ENCODE measurements at places on chromosomes 1 and 21. TPM values are rescaled to one million over a fixed set of nuclear protein-coding genes. Genes with fewer than 3 reads are reported as not detected.

DNA sequence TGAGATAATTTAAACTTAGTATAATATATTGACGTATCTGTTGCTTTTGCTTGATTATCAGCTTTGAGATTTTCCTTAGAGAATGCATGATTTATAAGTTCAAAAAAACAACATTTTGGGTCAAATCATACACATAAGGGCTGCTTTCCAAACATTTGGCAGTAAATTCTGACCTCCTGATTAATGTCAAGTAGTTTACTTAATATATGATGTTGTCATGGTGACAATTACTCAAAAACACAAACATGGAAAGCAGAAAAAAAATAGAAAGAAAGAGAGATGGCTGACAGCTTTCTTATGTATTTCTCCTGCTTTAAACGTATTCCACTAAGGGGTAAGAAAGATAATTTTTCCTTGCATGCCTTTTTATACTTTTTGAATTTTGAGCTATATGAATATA is 258.2 kb upstream of the C1orf105 start:
- H3K4me3 ChIP-seq = no peak overlapping the region
- no peak for DNase-seq
- H3K27me3 ChIP-seq = no peaks in the 10 kb centered on the region
- H3K4me1 ChIP-seq = peaks cover 12% of the 10 kb centered on the region
- no peak overlapping the region for H3K27ac ChIP-seq
- no peaks in the 10 kb centered on the region for H3K36me3 ChIP-seq

- no peak for DNase-seq
- H3K27me3 ChIP-seq = peaks cover 16% of the 10 kb centered on the region
- H3K27ac ChIP-seq = no peak overlapping the region
- no peak overlapping the region for H3K4me3 ChIP-seq
- H3K36me3 ChIP-seq = no peaks in the 10 kb centered on the region
- H3K4me1 ChIP-seq = no peaks in the 10 kb centered on the region
Observed at GRCh38 chr1:114043548-114043947, 64.3 kb downstream of the OLFML3 start.

DNA sequence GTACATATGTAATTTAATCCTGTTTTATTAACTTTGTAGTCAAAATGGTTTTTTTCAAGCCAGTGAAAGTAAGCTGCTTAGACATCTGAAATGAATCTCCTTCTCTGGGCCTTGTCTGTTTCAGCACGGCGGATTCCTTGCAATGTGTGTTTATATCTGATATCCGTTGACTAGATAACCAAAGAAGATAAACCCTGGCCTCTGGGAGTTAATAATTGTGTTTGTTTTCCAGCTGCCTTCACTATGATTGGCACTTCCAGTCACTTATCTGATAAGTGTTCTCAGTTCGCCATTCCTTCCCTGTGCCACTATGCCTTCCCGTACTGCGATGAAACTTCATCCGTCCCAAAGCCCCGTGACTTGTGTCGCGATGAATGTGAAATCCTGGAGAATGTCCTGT is 63.5 kb upstream of the UBE2U start:
- no peak overlapping the region for H3K4me3 ChIP-seq
- no peaks in the 10 kb centered on the region for H3K27me3 ChIP-seq
- DNase-seq = no peak
- H3K4me1 ChIP-seq = peaks cover 18% of the 10 kb centered on the region
- H3K27ac ChIP-seq = no peak overlapping the region
- H3K36me3 ChIP-seq = peaks cover 4% of the 10 kb centered on the region

- H3K36me3 ChIP-seq = no peaks in the 10 kb centered on the region
- no peaks in the 10 kb centered on the region for H3K4me1 ChIP-seq
- H3K4me3 ChIP-seq = no peak overlapping the region
Observed at GRCh38 chr1:151277249-151277648, 4.8 kb upstream of the ZNF687 start.

DNA sequence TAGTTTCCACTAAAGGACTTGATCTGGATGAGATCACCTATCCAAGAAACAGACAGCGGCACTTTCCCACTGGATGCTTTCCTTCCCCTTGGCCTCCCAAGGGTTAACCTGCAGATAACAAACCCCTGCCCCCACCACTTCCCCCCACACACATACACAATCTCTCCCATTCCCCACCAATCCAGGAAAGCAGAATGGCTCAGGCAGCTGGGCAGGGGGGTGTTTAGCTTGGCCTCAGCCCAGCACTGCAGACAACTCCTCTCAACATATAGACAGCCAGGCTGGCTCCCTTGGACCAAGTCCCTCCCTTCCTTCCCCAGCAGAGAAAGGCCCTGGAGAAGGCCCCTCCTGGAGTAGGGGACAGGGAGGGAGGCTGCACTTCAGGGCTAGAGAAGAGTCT is 24.6 kb downstream of the PLEKHA6 start:
- peaks cover 8% of the 10 kb centered on the region for H3K4me1 ChIP-seq
- H3K27ac ChIP-seq = no peak overlapping the region
- DNase-seq = no peak
- H3K4me3 ChIP-seq = no peak overlapping the region

DNA sequence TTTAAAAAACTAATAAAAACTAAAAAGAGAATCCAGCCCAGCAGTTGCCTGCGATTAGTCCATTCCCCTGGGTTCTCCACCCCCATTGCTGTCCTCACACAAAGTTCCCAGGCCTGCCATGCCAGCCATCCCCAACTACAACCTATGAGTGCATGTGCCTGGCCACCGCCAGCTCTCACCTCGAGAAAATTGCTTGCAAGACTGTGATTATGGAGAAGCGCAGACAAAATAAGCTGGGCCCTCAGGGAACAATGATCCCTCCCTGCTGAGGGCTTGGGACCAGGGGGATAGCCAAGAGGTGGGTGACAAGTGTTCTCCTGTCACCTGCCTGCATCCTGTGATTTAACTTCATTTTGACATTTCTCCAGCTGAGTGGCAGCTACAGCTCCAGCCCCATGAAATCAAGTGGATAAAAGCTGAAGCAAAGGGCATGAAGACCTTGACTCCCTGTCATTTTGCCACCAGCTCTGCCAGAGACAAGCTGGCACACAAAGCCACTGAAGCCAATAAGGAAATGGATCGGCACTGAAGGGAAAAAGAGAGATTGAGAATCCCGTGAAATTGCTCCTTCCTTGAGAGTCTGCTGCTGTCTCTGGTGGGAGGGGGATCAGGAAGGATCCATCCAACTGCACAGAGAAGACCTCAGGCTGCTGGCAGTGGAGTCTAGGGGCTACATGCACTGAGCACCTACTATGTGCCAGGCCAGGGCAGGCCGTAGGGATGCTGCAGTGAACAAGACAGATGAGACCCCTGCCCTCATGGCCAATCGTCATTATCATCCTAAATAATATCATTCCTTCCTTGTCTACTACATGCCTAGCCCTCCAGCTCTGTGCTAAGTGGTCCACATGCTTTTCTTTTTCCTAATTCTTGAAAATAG is 40.7 kb downstream of the MATN1 start:
- DNase-seq = no peak
- H3K27ac ChIP-seq = no peak overlapping the region
- no peaks in the 10 kb centered on the region for H3K36me3 ChIP-seq
- no peak overlapping the region for H3K4me3 ChIP-seq

DNA sequence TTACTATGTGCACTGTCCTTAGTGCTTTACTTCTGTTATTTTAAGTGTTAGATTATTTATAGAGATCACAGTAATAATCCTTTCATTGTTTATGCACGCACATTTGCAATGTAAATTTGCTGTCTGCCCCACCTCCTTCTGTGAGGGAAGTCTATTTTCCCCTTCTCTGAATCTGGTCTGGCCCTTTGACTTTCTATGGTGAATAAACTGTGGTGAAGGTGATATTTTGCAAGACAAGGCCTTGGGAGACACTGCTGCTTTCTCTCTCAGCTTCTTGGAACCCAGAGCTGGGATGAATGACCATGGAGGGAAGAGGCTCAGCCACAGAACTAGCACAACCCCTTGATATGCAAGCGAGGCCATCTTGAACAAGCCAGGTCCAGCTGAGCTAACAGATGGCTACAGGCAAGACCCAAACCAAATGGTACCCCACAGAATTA is 156.3 kb downstream of the ST6GALNAC3 start:
- H3K4me1 ChIP-seq = no peaks in the 10 kb centered on the region
- H3K27me3 ChIP-seq = no peaks in the 10 kb centered on the region
- no peak for DNase-seq
- no peak overlapping the region for H3K4me3 ChIP-seq
- H3K36me3 ChIP-seq = no peaks in the 10 kb centered on the region

DNA sequence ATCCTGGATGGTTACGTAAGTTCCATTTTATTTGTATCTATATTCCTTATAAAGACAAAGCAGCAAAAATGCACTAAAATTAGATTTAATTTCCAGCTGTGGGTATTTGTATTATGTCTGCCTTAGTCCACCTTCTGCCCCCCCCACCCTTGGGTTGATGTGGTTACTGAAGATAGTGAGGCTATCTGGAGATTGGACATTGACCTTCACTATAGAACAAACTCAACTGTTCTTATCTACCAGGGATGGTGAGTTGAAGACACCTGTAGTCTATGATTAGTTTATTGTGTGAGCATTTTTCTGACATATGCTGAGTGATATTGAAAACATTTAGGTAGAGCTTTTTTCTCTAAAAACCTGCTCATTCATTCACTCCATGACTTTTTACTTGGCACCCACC is 122.2 kb downstream of the NFIA start:
- H3K27me3 ChIP-seq = peaks cover 3% of the 10 kb centered on the region
- no peak overlapping the region for H3K4me3 ChIP-seq
- no peak overlapping the region for H3K27ac ChIP-seq
- no peaks in the 10 kb centered on the region for H3K36me3 ChIP-seq

CDC14A gene
- total RNA-seq = 4.9 TPM

FCAMR gene
- total RNA-seq = not detected

TNFSF18 gene
- total RNA-seq = not detected

Measured in astrocyte (in vitro differentiated cells and primary cell).